ENCODE measurements at places on chromosomes 12 and 14. TPM values are rescaled to one million over a fixed set of nuclear protein-coding genes. Genes with fewer than 3 reads are reported as not detected.

GRCh38 chr12:2083008-2083407 is 30.2 kb downstream of the CACNA1C start:
- no peaks in the 10 kb centered on the region for H3K4me1 ChIP-seq
- DNase-seq: no peak
- no peak overlapping the region for H3K4me3 ChIP-seq
- H3K27me3 ChIP-seq: no peaks in the 10 kb centered on the region

DNA sequence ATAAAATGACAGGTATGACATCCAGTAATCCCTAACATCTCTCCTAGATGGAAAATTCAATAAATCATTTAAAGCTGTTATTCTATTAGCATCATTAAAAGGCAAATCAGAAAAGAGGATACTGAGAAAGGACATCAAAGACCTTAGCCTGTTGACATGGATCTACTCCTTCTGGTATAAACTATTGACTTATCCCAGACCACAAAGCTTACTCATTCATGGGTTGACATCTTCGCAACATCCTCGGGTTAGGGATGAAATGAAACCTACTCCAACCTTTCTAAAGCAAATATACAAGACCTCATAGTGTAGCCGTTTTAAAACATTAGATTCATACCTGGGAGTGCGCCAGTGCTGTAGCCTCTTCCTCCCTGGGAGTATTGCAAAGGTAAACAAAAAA is 191.5 kb upstream of the BTG1 start:
- H3K4me1 ChIP-seq: no peaks in the 10 kb centered on the region
- H3K4me3 ChIP-seq: no peak overlapping the region
- H3K36me3 ChIP-seq: no peaks in the 10 kb centered on the region

- DNase-seq: no peak
- no peak overlapping the region for H3K4me3 ChIP-seq
- H3K27me3 ChIP-seq: no peaks in the 10 kb centered on the region
- no peaks in the 10 kb centered on the region for H3K36me3 ChIP-seq
These were observed 45.5 kb upstream of the TMEM263 start for GRCh38 chr12:106910202-106910601.

DNA sequence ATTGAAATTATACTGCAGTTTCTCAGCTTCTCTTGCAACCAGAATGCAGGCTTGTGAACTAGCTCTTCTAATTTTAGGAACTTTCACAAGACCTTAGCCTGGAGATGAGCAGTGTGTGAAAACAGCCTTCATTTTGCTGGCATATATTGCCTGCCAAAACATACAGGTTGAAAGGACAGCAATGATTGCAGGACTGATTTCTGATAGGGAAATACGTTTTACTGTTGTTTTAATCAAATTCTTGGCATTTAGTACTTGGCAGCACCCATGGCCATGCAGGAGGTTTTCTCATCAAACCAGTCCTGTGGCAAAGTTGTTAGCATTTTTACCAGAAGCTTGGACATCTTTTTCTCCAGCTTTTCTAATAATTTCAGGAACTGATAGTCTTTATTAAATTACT is 91.9 kb upstream of the MUCL1 start:
- no peaks in the 10 kb centered on the region for H3K4me1 ChIP-seq
- no peak overlapping the region for H3K4me3 ChIP-seq
- no peaks in the 10 kb centered on the region for H3K27me3 ChIP-seq
- no peaks in the 10 kb centered on the region for H3K36me3 ChIP-seq
- DNase-seq: no peak
- H3K27ac ChIP-seq: no peak overlapping the region

Gene SGPP1
- 3.1 TPM for polyA plus RNA-seq
